ENCODE measurements at places on chromosomes 7 and 10.
A peak's percentile ranks its signal among the peaks of the same experiment; 100 is the strongest.

DNA sequence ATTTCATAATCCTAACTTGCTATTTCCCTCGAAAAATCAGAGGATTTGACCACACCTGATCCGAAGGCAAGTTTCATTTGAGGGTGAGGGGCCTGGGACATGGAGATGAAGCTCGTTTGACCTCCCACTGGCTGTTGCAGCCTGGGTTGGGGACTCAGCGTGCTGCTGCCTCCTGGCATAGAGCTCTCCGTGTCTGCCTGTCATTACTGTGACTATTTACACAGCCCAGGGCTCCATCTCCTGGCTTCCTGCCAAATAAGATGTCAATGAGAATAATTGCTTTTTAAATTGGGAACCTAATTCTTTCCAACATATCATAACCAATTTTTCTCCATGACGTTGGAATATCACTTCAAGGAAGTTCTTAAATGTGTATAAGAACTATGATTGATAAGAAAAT lies 139.3 kb upstream of the COBL start:
- DNase-seq = no peak

- no peak for DNase-seq
Observed at GRCh38 chr10:86221442-86222335, 144.9 kb downstream of the GRID1 start.

GRCh38 chr7:5296611-5297226 lies 14.0 kb downstream of the SLC29A4 start:
- DNase-seq = no peak

- DNase-seq = no peak
Observed at GRCh38 chr10:71136036-71136721, 76.2 kb upstream of the UNC5B start.

GRCh38 chr10:33143160-33143728 lies 185.2 kb upstream of the ITGB1 start:
- no peak for DNase-seq

GRCh38 chr7:47035522-47035921 lies 546.4 kb downstream of the TNS3 start:
- no peak for DNase-seq

DNA sequence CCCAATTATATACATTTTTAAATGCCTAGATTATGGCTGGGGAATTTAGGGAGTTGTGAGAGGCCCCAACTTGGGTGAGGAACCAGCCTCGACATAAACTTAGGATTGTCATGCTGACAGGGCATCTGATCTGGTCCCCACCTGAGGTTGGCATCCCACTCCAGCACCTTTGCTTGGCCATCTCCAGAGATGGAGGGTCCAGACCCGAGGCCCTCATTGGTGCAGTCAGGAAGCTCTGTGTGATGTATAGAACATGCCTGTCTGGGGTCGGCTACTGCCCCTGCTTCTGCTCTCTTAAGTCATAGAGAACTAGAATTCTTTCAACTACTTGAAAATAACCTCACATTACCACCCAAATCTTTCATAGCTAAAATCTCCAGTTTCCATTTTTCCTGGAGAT lies 153.8 kb downstream of the NRF1 start:
- no peak for DNase-seq

DNA sequence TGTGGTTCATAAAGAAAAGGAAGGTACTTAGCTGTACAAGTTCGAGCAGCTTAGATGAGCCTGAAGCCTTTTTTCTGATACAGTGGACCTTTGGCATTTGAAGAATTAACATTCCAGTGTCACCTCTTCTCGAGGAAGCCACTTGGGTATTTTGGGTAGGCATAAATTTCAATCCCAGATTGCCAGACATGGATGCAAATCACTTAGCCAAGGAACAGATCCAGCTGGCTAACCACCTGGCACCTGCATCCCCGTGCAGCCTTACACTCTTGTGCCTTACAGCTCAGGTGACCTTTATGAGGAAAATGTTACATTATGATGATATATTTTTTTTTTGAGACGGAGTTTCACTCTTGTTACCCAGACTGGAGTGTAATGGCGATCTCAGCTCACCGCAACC lies 16.0 kb upstream of the ATOH7 start:
- no peak for DNase-seq

DNA sequence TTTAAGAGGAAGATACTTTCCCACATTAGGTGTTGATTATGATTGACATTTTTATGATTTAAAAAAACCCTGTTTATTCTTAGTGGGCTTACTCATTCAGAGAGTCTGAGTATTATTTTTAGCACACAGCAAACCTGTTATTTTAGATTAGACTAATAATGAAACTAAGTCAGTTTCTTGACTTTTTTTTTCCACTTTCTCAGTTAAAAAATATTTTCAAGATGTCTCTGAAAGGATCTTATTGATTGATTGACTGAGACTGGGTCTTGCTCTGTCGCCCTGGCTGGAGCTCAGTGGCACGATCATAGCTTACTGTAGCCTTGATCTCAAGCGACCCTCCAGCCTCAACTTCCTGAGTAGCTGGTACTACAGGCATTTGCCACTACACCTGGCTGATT lies 20.4 kb upstream of the INPP5F start:
- no peak for DNase-seq

- DNase-seq = no peak
Observed at GRCh38 chr10:3709456-3710060, 75.5 kb downstream of the KLF6 start.

DNA sequence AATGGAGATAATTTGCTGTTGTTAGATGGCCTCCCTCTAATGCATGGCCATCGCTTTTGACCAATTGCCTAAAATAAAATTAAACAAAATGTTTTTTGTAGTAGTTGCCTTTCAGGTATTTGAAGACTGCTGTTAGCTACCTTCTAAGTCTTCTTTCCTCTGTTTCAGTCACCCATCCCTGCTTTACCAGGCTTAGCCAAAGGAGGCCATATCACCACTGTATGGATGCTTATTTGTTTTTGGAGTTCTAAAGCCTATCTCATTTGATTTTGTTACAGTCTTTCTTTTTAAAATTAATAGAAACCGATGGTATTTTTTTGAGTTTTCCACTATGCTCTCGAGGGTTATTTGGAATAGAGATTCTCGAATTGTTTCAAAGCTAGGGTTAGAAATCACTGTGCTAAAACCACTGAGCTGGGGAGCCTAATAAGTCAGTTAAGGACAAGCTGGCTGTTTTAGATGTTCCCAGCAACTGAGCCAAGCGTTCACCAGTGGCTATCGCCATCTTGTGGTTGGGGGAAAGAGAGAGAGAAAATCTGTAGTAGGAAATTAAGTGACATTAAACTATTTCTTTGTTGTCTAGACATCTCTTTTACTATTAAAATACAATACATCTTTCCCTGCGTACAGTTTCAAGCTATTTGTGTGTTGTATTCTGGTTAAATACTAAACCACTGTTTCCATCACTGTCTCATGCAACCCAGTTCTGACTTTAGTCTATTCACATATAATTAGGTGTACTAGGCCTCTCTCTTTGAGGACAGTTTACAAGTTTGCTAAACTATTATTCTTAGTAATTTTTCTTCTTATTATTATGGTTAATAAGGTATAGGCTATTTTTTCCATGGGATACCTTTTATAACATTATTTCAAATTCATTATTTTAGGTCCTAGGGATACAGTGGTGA lies 52.2 kb downstream of the GPR158 start:
- DNase-seq = peak; percentile 28

GRCh38 chr10:31698181-31698830 lies 230.3 kb downstream of the ARHGAP12 start:
- peak; percentile 85 for DNase-seq

DNA sequence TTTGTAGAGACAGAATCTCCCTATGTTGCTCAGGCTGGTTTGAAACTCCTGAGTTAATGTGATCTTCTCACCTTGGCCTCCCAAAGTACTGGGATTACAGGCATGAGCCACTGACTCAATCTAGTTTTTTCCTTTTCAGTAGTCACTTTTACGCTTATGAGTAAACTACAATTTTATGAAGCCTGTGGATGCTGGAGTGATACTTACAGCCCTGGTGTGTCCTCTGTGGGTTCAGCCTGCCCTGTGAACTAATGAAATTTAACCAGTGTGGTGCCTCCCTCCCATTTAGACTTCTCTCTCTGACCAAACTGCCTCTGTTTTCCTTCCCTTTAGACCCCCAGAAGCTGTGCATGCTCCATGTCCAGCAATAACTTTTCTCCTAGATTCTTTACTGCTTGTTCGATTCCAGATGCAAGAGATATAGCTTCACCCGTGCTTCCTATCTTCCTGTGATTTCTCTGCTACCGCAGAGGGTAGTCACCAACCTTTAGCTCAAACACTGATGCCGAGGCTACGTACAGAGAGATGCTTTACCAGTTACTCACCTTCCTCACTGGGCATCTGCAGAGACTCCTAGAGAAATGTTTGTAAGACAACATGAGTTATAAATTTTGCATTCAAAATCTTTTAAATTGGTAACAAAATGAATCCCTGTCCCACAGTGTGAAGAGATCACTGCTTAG lies 90.8 kb downstream of the KIAA1217 start:
- no peak for DNase-seq

GRCh38 chr7:42494736-42495135 lies 257.7 kb upstream of the GLI3 start:
- no peak for DNase-seq

DNA sequence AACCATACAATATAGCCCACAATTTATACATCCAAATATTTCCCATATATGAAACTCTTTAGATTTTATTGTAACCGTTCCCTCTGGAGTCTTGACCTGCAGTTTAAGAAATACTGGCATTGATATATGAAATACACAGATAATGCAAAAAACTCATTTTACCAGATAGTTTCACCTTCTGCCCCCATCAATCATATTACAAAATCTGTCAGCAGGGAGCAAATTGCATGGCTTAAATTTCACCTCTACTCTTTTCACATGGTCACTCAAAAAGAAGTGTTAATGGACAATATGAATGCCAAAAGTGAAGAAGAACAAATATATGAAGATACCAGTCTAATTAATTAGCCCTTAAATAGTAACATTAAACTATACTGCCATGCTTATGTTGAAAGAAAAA lies 57.0 kb upstream of the TMEM106B start:
- DNase-seq = no peak

- no peak for DNase-seq
Observed at GRCh38 chr7:122430710-122431109, 126.2 kb upstream of the FEZF1 start.
